ENCODE measurements at places on chromosomes 5 and 9. TPM values are rescaled to one million over a fixed set of nuclear protein-coding genes. Genes with fewer than 3 reads are reported as not detected.

ALDOB gene
- not detected for total RNA-seq

FSD1L gene
- total RNA-seq: 6.1 TPM

FREM1 gene
- total RNA-seq: under 0.01 TPM

- no peaks in the 10 kb centered on the region for H3K4me1 ChIP-seq
- H3K36me3 ChIP-seq: no peaks in the 10 kb centered on the region
- H3K4me3 ChIP-seq: no peak overlapping the region
- DNase-seq: no peak
- no peaks in the 10 kb centered on the region for H3K27me3 ChIP-seq
Observed at GRCh38 chr5:119176785-119177184, 105.9 kb downstream of the DMXL1 start.

DNA sequence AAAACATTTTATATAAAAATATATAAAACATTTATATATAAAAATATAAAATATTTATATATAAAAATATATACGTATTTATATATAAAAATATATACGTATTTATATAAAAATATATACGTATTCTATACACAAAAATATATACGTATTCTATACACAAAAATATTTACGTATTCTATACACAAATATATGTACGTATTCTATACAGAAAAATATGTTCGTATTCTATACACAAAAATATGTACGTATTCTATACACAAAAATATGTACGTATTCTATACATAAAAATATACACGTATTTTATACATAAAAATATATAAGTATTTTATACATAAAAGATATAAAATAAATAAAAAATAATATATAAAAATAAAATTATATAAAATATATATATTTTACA lies 323.6 kb downstream of the HCN1 start:
- H3K27me3 ChIP-seq: no peaks in the 10 kb centered on the region
- DNase-seq: no peak
- H3K36me3 ChIP-seq: no peaks in the 10 kb centered on the region

DNA sequence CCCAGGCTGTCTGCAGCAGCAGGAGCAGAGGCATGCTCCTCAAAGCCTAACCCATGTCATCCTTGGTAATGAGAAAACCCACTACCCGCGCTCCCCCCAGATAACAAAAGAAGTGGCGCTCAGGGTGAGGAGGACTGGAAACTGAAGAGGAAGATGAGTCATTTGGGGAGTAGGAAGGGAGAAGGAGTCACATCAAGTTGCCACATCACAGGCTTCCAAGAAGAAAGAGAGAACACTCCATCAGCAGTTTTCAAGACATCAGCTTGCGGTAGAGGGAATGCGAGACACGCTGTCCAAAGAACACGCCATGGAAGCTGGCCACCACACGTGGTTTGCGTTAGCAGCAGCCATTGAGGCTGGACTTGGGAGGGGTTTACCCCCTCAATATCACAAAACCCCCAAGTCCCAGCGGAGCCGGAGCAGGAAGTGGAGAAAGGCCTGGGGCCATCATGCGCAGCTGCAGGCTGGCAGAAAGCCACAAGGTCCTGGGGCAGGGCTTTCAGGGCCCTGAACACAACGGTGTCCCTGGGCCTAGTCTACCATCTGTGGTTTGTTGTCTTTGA lies 41.5 kb downstream of the SH3PXD2B start:
- no peaks in the 10 kb centered on the region for H3K27me3 ChIP-seq
- no peaks in the 10 kb centered on the region for H3K36me3 ChIP-seq
- peak; percentile 99 for DNase-seq
- peaks cover 37% of the 10 kb centered on the region for H3K4me1 ChIP-seq
- H3K4me3 ChIP-seq: no peak overlapping the region
